ENCODE measurements at places on chromosomes 1 and 21.
A peak's percentile ranks its signal among the peaks of the same experiment; 100 is the strongest.

DNA sequence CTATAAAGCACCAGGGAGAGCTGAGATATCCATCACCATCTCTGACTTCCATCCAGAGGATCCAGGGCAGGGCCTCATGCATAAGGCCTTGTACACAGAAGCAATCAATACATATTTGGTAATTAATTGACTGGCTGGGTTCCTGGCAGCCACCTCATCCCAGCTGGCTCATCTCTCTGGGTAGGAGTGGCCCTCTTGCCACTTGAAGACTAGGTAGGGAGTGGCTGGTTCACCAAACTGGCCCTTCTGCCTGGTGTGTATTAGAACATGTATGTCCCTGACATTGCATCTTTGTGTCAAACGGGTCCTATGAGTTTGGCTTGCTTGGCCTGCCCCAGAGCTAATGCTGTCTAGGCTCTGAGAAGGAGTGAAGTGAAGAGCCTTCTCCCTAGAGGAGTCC lies 11.8 kb downstream of the NUAK2 start:
- no peak for DNase-seq

GRCh38 chr1:102190429-102190828 lies 193.7 kb upstream of the OLFM3 start:
- DNase-seq, result no peak

GRCh38 chr1:19582318-19582717 lies 61.8 kb upstream of the NBL1 start:
- DNase-seq, result no peak

GRCh38 chr1:226895644-226896043 lies 25.2 kb downstream of the PSEN2 start:
- no peak for DNase-seq

DNA sequence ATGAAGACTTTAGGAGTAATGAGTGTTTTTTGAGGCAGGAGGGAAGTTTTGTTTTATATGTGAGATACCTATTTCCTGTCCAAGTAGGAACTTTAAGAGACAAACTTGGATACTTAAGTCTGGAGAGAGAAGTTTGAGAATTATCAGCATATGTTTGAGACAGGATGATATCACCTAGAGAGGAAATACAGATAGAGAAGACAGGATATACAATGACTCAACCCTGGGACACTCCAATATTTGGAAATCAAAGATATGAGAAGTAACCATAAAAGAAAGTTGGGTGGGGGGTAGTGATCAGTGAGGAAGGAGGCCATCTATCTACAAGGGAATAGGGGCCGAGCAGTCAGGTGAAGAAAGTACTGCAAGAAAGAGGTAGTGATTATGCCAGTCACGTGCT lies 6.5 kb downstream of the LCE7A start:
- no peak for DNase-seq

GRCh38 chr1:64136752-64137411 lies 66.5 kb upstream of the UBE2U start:
- peak; percentile 84 for DNase-seq

DNA sequence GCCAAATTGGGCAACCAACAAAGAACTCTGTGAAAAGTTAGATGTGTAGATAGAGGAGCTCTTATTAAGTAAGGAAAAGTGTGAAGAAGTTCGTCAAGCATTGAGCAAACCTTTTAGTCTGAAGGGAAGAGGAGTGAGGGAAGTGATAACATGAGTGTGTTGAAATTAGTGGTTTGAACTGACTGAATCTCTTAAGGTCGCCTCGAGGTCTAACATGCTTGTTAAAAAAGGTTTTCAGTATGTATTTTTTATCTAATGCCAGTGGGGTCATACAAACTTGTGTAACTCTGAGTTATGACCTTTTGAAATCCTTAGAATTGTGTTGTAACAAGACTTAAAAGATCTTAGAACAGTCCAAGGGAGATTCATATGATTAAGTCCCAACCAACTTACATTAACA lies 34.1 kb downstream of the SOAT1 start:
- DNase-seq, result peak; percentile 5

GRCh38 chr1:205918955-205919746 lies 24.1 kb downstream of the SLC26A9 start:
- peak; percentile 73 for DNase-seq

- no peak for DNase-seq
Measured at GRCh38 chr1:3534803-3535637, 76.3 kb downstream of the MEGF6 start.

DNA sequence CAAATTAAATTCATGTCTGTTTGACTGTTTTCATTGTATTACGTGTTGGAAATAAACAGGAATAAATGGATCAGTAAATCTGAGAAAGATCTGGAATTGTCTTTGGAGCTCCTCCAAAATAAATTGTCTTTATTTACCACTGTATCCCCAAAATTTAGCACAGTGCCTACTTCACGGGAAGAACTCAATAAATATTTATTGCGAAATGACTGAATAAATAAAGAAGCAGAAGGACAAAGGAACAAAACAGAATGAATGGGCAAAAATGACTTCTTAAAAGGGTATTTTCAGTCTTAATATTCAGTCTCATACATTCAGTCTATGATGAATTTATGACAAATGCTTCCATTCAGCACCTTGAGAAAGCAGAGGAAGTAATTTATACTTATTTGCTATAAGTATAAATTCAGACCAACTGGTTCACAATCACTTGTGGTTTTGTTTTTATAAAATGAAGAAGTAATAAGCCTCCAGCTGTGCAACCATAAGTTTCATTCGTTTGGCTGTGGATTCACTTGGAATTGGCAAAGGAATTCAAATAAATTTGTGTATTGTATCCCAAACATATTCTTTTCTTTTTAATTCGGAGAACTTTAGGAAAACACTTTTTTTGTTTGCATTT lies 19.2 kb upstream of the PRKAA2 start:
- DNase-seq, result no peak

DNA sequence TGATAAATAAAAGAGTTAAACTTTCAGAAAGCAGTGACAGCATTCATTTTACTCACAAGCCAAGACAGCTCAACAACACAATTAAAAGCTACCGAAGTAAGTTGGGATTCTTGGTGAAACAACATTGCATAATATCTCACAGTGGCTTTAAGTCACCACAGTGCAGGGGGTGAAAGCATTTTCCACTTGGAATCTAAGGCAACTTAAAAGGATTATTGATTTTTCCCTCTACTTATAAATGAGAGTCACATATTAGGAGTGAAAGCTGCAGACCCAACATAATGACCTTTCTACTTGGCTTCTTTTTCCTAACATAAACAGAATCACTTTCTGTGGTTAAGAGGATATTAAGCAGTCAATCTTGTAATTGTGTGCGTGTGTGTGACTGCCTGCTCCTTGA lies 536.6 kb upstream of the CXADR start:
- DNase-seq, result no peak

DNA sequence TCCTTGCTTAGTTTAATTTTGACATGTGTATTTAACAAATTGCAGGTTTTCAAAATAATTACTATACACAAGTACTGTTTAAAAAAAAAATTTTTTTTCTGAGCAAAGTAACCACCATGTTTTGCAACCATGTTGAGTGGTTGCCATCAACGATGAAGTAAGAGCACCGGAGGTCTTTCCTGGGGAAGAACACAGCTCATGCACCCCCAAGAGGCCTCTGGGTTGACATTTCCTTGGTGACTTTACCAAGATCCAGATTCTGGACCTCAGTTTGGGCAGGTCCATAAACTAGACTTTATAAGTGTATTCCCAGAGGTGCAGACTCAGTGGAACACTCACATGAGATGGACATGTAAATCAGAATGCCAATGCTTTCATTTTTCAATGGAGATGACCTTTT lies 36.8 kb upstream of the RALGPS2 start:
- peak; percentile 89 for DNase-seq

DNA sequence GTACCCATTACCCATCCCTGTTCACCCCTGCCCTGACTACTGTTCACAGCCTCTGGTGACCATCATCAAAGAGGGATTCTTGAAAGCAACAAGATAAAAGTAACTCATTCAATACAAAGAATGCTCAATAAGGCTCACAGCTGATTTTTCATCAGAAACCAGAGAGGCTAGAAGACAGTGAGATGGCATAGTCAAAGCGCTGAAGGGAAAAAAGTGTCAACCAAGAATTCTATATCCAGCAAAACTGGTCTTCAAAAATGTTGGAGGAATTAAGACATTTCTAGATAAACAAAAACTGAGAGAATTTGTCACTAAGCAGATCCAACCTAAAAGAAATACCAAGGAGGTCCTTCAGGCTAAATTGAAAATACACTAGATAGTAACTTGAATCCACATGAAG lies 27.1 kb downstream of the CSF1 start:
- no peak for DNase-seq

Data from fibroblast of gingiva (primary cell).